ENCODE measurements at places on chromosomes 13 and 19. TPM values are rescaled to one million over a fixed set of nuclear protein-coding genes. Genes with fewer than 3 reads are reported as not detected.
A peak's percentile ranks its signal among the peaks of the same experiment; 100 is the strongest.

GRCh38 chr13:33426131-33426530 is 140.6 kb upstream of the STARD13 start:
- no peak for DNase-seq

DNA sequence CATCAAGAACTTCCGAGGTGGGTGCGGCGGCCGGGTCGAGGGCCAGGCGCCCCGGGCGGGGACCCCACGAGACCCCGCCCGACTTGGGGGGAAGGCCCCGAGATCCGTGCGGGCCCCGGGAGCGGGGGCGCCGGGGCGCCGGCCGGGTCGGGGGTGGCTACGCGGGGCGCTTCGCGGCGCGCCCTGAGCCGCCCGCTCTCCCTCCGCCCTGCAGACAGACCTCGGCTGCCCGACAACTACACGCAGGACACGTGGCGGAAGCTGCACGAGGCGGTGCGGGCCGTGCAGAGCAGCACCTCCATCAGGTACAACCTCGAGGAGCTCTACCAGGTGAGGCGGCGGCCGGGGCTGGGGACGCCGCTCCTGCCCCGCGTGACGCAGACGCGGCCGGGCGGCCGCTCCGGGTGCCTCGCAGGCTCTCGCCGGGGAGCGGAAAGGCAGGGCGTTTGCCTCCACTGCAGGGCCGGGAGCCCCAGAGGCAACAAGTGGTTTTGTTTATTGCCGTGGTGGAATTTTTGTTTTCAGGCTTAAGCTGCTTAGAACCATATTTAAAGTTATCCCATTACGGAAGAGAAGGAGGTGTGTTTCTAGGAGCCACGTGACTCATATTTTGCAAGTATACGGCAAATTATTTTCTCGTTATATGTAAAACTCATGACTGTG is 477 bp downstream of the CUL4A start:
- peak; percentile 42 for DNase-seq

- DNase-seq, result no peak
Observed at GRCh38 chr13:89899302-89900103, 1448.0 kb upstream of the MIR17HG start.

GRCh38 chr13:110517505-110518225 is 43.9 kb downstream of the RAB20 start:
- no peak for DNase-seq

GRCh38 chr19:14028901-14029300 is 953 bp downstream of the RLN3 start:
- DNase-seq, result no peak

DNA sequence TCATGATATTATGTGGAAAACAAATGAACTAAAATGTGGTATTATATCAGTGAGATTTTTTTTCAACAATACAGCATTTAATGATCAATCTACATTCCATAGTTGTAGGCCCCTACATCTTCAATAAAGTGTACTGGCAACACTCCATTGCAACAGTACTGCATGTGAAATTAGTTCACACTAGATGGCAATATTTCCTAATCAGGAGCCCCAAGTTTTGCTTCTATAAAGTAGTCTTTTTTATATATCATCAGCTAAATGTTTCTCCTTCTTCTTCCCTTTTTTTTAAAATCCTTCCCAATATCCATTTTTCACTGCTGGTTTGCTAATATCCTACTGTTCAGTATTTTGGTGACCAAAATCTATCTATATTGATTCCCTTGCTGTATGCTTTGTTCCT is 528.3 kb upstream of the ATXN8OS start:
- DNase-seq, result no peak

GRCh38 chr19:53906211-53907192 is 2.6 kb upstream of the CACNG7 start:
- peak; percentile 42 for DNase-seq

DNA sequence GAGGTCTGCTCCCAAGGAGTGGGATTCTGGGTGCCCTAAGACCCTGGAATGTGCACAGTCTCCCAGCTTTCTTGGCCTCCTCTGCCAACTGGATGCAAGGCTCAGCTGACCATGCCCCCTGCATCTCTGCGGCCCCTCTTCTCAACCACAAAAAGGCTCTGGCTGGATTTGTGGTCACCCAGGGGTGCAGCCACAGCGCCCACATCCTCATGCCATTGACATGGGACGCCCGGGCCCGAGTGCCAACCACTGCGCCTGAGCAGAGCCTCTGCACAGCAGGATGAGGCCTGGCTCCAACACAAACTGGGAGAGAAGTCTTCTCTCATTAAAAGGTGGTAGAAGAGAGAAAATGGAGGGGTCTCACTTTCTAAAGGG is 103.5 kb downstream of the FOXO1 start:
- no peak for DNase-seq

DNA sequence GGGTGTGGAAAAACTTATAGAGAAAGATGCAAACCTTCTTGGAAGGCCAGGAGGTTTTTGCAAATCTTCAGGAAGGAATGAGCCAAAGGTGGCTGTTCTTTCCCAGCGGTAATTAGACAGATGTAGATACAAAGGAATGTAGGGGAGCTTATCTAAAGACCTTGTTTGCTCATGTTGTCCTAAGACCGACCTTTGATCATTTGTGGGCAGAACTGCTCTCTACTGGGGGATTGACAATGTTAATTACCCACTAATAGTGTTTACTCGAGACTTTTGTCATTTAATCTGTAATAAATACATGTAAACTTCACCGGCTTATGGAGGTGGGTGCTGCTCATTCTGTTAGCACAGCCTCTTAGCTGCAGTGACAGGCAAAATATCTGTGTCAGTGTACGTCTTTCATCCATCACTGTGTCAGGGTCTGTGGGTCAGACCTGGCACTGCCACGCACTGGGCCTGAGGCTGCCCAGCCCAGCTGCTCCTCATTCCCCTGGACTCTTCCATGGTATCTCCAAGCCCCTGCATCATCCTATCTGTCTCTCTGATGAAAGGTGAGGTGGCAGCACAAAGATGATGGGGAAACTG is 68.3 kb downstream of the ZNF431 start:
- no peak for DNase-seq

CDADC1 gene
- 11.4 TPM for total RNA-seq

ADAT3 gene
- 1.8 TPM for total RNA-seq

SHISA7 gene
- total RNA-seq, result not detected

DNA sequence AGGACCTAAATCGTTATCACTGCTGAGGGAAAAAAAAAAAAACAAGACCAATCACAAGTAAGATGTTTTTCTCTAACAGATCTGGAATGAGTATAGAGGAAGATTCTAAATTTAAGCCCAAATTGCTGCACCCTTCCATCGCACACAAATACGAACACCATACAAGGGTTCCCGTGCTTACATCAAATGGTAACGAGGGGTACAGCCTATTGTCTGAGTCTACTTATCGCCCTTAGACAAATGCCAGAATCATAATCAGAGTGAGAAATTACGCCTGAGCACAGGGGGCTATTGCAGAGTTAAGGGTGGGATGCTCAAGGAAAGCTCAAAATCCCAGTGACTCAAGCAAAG is 603 bp downstream of the ZC3H13 start:
- no peak for DNase-seq

DNA sequence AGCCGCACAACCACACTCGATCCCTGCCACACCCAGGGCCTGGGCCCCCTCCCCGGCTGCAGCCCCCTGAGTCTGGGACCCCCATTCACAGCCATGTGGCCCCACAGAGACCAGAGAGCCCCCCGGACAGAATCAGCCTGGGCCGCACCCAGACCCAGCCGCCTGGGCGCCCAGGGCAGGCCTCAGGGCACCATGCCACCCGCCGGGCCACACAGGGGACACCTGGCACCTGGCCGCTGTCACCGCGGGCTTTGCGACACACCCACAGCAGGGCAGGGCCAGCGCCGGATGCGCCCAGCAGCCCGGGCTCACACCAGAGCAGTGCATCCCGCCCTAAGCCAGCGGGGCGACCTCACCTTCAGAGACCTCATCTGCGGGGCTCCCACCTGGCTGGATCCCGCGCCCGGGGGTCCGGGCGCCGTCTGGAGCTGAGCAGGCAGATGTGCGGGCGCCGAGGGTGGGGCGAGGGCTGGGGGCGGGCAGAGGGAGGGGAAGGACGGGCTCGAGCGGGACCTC is 443 bp downstream of the TBXA2R start:
- no peak for DNase-seq

- DNase-seq, result no peak
Observed at GRCh38 chr13:108597943-108598342, 31.5 kb upstream of the MYO16 start.

GRCh38 chr13:99415851-99416331 is 85.4 kb upstream of the TM9SF2 start:
- DNase-seq, result no peak

- DNase-seq, result no peak
Observed at GRCh38 chr19:7845390-7846154, 15.6 kb downstream of the EVI5L start.

CACNA1A gene
- total RNA-seq, result 0.44 TPM

GRCh38 chr13:55727683-55728082 is 1413.0 kb upstream of the PRR20A start:
- no peak for DNase-seq

- DNase-seq, result no peak
Observed at GRCh38 chr19:30249911-30250310, 122.3 kb upstream of the ZNF536 start.

SIGLEC12 gene
- 0.11 TPM for total RNA-seq

GRCh38 chr19:51676566-51677083 is 16.5 kb upstream of the SPACA6 start:
- no peak for DNase-seq

DNA sequence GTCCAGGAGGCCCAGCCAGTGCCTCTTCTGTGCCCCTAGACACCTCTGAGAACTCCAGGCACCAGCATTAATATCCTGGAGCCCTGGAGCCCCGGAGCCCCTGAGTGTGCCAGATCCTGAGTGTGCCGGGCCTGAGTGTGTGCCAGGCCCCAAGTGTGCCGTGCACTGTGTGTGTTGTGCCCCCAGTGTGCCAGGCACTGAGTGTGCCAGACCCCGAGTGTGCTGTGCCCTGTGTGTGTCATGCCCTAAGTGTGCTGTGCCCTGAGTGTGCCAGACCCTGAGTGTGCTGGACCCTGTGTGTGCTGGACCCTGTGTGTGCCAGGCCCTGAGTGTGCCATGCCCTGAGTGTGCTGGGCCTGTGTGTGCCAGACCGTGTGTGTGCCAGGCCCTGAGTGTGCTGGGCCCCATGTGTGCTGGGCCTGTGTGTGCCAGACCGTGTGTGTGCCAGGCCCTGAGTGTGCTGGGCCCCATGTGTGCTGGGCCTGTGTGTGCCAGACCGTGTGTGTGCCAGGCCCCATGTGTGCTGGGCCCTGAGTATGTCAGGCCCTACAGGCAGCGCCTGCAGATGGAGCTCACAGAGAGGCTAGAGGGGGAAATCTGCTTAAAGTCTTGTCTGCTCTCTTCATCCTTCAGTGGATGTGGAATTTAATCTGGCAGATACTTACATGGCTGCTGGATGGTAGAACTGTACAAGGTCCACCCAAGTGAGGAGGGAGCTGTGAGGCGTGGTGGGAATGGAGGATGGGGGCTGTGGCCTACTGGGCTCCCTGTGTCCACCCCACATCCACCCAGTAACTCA is 53.9 kb downstream of the C13orf46 start:
- DNase-seq, result no peak

All from left ventricle myocardium inferior (tissue), 1 donor.